A549 treated with dexamethasone at 1 μM for 4 hours (cell line): ENCODE measurements at places on chromosomes 1 and 21. TPM values are rescaled to one million over a fixed set of nuclear protein-coding genes. Genes with fewer than 3 reads are reported as not detected.

Gene S100A14
- total RNA-seq, result 0.21 to 0.50 TPM (median 0.35 TPM) in 5 replicates

Gene SERPINC1
- total RNA-seq, result 0.06 to 0.16 TPM (median 0.13 TPM) in 4 of 5 replicates, not detected in the other

Gene TTC34
- 0.02 to 0.05 TPM (median 0.04 TPM) in 5 replicates for total RNA-seq

Gene CELA2B
- 0.13 TPM in 1 of 5 replicates, not detected in the others for total RNA-seq

Gene TNFAIP8L2
- total RNA-seq, result not detected in 5 replicates

Gene TRIM46
- 1.8 to 2.9 TPM (median 2.5 TPM) in 5 replicates for total RNA-seq

Gene SLC26A9
- total RNA-seq, result 0.08 to 0.24 TPM (median 0.11 TPM) in 5 replicates

Gene LRRC71
- total RNA-seq, result 0.08 to 0.12 TPM (median 0.10 TPM) in 5 replicates

Gene TNFRSF18
- 0.07 TPM in 1 of 5 replicates, not detected in the others for total RNA-seq
